Stimulated activated CD4-positive, alpha-beta T cell treated with anti-CD3 and anti-CD28 coated beads, Interleukin-12 subunit alpha, Interleukin-12 subunit beta, amount 100 ng/mL, for 4 hours (primary cell): ENCODE measurements at places on chromosomes 1 and 21.

DNA sequence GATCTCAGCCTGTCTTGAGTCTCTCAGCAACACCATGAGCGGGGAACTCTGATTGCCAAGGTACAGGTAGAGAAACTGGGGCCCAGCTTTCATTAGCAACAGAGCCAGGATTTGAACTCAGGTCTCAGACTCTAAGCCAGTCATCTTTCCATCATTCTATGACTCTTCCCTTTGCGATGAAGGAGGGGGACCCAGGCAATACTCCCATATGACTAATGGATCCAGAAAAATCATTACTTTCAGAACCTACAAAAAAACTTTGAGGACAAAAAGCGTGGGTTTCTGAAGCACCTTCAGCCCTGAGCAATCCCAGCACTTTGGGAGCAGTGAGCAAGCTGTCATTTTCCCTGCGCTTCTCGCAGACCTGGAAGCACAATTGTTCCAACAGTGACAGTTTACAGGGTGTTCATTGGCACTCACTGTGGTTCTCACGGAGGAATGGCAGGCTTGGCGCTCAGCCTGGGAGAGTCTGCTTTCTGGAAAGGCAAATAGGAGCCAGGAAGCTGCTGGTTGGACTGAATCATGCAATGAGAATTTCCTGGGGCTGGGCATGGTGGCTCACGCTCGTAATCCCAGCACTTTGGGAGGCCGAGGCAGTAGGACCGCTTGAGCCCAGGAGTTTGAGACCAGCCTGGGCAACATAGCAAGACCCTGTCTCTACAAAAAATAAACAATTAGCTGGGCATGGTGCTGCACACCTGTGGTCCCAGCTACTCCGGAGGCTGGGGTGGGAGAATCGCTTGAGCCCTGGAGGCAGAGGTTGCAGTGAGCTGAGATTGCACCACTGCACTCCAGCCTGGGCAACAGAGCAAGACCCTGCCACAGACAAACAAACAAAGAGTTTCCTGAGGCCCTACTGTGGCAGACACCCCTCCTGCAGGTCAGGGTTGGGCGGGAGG lies 40.1 kb downstream of the SLC2A7 start:
- no peak for DNase-seq

GRCh38 chr21:46116189-46116775 lies 18.4 kb downstream of the COL6A2 start:
- no peak for DNase-seq

- no peak for DNase-seq
Measured at GRCh38 chr1:247077876-247078257, 744 bp downstream of the ZNF670 start.

- no peak for DNase-seq
Measured at GRCh38 chr1:154753426-154753825, 116.7 kb downstream of the KCNN3 start.

GRCh38 chr21:35358008-35358407 lies 308.9 kb upstream of the RUNX1 start:
- DNase-seq = no peak

DNA sequence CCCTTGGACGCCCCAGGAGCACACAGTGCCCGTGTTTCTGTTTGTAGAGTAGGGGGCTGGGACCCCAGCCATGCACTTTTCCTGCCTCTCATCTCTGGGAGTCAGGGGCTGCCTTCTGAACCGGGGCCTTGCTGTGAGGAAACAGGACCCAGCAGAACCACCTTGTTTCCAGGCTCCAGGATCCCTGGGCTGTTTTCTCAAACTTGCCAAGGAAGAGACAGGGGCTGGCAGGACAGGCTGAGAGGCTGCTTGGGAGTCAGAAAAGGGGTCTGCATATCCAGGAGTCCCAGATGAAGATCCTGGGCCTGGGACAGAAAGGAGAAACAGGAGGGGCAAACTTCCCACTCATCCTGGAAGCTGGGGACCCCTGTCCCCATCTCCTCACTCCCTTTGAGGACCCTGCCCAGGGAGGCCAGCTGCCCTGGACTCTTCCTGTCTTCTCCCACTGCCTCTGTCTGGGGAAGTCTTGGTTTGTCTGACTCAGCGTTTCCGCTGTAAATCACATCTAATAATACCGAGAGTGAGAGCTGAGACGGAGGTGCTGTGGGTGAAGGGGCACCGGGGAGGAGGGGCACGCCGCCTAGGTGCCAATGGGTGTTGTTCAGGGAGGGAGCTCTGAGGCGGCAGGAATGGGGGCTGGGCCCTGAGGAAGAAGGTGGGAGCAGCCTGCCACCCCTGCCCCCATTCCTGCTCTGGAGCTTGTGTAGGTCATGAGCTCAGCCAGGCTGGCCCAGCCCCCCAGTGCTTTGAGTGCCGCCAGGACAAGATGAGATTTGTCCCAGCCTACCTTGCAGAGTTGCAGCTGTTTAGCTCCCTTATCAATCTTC lies 16.7 kb downstream of the POU3F1 start:
- peak; percentile 74 for DNase-seq

- DNase-seq = no peak
Measured at GRCh38 chr1:13536571-13536970, 22.8 kb upstream of the LRRC38 start.

- no peak for DNase-seq
Measured at GRCh38 chr1:39729030-39729429, 9.7 kb upstream of the PPIE start.

- DNase-seq = no peak
Measured at GRCh38 chr1:158509471-158510156, 37.6 kb downstream of the OR10R2 start.

DNA sequence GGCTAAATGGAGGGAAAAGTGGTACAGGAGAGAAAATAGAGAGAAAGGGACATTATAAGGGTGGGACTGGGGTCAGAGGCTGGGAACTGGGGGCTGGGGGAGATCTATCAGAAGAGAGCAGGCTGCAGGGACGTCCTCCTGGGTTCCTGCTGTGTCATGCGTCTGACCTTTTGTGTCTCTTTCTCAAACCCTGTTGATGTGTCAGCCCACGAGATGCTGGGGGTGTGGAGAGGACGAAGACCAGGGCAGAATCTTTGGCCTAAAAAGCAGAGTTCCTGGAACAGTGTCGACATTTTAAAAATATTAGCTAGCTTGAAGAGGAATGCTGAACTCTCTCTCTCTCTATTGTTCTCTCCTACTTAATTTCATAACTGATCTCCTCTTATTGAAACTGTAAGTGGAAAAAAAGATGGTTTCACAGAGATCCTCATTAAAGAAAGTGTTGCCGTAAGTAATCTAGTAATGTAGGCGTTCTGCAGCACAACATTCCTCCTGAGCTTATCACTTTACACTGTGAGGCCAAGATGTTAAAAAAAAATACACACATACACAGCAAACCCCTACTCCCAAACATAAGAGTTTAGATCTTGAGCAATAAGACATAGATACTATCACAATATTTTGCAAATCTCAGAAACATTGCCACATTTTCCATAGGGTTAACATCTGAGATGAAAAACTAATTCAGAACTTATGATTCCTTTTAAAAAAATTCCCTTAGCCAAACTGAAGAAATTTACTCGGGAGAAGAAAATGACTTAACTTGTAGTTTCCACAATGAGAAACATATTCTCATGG lies 52.6 kb downstream of the RUNX1 start:
- DNase-seq = no peak
